IMR-90 (cell line): ENCODE measurements at places on chromosomes 3 and 15. TPM values are rescaled to one million over a fixed set of nuclear protein-coding genes. Genes with fewer than 3 reads are reported as not detected.
A peak's percentile ranks its signal among the peaks of the same experiment; 100 is the strongest.

- H3K27ac ChIP-seq: no peak overlapping the region
- H3K4me1 ChIP-seq: no peaks in the 10 kb centered on the region
- H3K4me3 ChIP-seq: no peak overlapping the region
- no peak for DNase-seq
- peaks cover 39% of the 10 kb centered on the region for H3K27me3 ChIP-seq
Measured at GRCh38 chr15:69897061-69897460, 200.7 kb downstream of the TLE3 start.

DNA sequence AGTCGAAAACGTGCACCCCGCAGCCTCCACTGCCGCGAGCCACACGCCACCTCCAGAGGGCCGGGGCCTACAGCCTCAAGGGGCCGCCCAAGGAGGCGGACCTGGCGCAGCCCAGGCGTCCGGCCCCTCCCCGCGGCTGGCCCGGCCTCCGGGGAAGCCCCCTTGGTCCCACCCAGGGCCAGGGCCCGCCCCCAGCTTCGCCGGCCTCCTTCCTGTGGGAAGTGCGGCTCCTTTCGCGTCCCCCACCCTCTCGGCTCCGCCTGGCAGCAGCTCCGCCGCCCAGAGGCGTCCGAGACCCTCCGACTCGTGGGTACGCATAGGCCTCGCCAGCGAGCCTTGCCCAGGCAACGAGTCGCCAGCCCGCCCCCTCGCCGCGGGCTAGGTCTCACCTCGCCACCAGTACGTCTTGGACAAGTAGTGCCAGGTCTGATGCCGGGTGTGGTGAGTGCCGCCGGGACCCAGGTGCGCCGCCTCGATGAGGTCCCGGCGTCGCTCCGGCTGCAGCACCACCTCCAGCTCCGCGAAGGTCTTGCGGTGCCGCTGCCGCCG, 642 bp downstream of the ZBTB11 start:
- H3K27ac ChIP-seq: peak overlapping the region; percentile 87
- H3K4me3 ChIP-seq: peak overlapping the region; percentile 94
- no peaks in the 10 kb centered on the region for H3K27me3 ChIP-seq
- peaks cover 4% of the 10 kb centered on the region for H3K4me1 ChIP-seq
- DNase-seq: peak; percentile 96
- peaks cover 8% of the 10 kb centered on the region for H3K36me3 ChIP-seq

DNA sequence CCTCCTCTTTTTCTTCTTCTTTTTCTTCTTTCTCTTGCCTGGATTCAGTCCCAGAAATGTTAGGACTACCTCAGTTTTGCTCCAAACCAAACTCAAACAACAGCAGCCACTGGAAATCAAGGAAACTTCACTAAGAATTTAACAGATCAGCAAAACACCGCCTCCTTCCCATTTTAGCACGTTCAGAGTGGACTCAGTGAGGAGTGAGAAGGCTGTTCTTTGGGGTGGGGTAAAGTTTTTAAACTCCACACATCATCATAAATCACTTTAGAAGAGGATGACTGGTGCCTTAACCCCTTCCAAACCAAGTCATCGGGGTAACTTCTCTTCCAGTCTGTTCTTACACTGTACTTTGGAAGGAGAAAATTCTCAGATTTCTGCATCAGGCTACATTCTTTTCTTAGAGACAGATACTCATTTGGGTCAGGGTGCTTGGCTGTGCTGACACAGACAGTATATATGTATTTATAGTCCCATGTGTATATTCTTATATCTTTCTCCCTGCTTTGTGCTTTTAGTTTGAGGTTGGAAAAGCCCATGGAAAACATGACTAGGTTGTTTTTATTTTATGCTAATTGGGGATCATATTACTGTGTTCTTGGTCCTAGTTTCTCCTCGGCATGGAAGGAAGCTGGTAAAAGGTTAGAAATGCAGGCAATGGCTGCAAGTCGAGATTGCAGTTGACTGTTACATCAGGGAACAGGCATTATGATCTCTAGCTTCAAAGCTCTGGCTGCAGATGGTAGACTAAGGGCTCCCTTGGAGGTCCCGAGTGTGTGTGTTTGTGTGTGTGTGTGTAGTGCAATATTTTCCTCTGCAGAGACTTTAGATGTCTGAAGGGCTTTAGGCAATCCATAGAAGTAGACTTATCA, at the start of gene CCDC80:
Gene CCDC80 (minus strand): TSS at position 214 of the 872 bp plus-strand sequence. CDS start 1,238 bp downstream, outside the sequence.
- peak; percentile 94 for DNase-seq
- H3K27me3 ChIP-seq: no peaks in the 10 kb centered on the region
- peaks cover 10% of the 10 kb centered on the region for H3K36me3 ChIP-seq
- H3K27ac ChIP-seq: peak within 1 kb of the TSS; percentile 98
- peaks cover 32% of the 10 kb centered on the region for H3K4me1 ChIP-seq
- H3K4me3 ChIP-seq: peak within 1 kb of the TSS; percentile 84

GRCh38 chr3:30688776-30689641, 82.6 kb downstream of the TGFBR2 start:
- peak overlapping the region; percentile 66 for H3K27ac ChIP-seq
- H3K4me1 ChIP-seq: peaks cover 10% of the 10 kb centered on the region
- peak; percentile 75 for DNase-seq
- H3K4me3 ChIP-seq: no peak overlapping the region
- H3K27me3 ChIP-seq: no peaks in the 10 kb centered on the region

- H3K4me3 ChIP-seq: peak overlapping the region; percentile 96
- H3K27me3 ChIP-seq: no peaks in the 10 kb centered on the region
- no peaks in the 10 kb centered on the region for H3K36me3 ChIP-seq
Measured at GRCh38 chr3:177196008-177196455, 1.2 kb downstream of the TBL1XR1 start.

GRCh38 chr15:76393614-76394013, 57.0 kb downstream of the ISL2 start:
- DNase-seq: peak; percentile 16
- H3K27ac ChIP-seq: no peak overlapping the region
- H3K27me3 ChIP-seq: no peaks in the 10 kb centered on the region
- H3K36me3 ChIP-seq: no peaks in the 10 kb centered on the region
- no peak overlapping the region for H3K4me3 ChIP-seq
- H3K4me1 ChIP-seq: no peaks in the 10 kb centered on the region; the same call in 1 of the 2 replicates

- no peak for DNase-seq
- H3K27me3 ChIP-seq: no peaks in the 10 kb centered on the region
- H3K36me3 ChIP-seq: no peaks in the 10 kb centered on the region
- H3K4me1 ChIP-seq: peaks cover 5% of the 10 kb centered on the region
Measured at GRCh38 chr15:101159096-101159935, 92.5 kb downstream of the CHSY1 start.

GRCh38 chr3:187368251-187369088, at the start of gene RTP4:
Gene RTP4, plus strand, starts transcription at chr3:187368385. Its CDS starts 57 bp downstream, at chr3:187368442.
- H3K4me1 ChIP-seq: no peaks in the 10 kb centered on the region
- no peaks in the 10 kb centered on the region for H3K36me3 ChIP-seq
- peaks cover 5% of the 10 kb centered on the region for H3K27me3 ChIP-seq
- peak; percentile 10 for DNase-seq
- peak within 1 kb of the TSS; percentile 30; the same call in 1 of the 2 replicates for H3K27ac ChIP-seq

GRCh38 chr3:13770170-13771169, 109.4 kb downstream of the WNT7A start:
- H3K36me3 ChIP-seq: no peaks in the 10 kb centered on the region
- no peaks in the 10 kb centered on the region for H3K27me3 ChIP-seq
- no peak overlapping the region for H3K4me3 ChIP-seq
- no peaks in the 10 kb centered on the region for H3K4me1 ChIP-seq
- DNase-seq: no peak

DNA sequence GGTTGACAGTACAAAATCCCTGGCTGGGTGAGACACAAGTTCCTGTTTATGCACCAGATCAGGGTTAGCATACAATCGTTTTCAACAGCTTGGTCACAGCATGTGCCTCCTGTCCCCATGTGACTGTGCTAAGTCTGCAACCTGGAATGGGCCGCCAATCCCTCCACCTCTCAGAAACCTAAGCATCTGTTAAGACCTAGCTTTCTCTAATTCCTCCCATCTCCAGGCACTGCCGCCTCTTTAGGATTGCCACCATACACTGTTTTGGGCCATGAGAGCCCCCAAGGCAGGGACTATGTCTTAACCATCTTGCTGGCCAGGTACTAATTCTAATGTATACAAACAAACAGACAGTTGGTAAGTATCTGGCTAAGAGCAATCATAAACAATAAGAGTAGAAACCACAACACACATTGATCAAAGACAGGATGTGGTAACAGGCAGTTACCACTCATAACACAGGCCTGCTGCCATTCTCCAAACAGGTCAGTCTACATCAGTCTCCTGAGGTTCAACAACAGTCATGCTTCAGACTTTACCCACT, 25.6 kb downstream of the SEC22C start:
- H3K4me3 ChIP-seq: no peak overlapping the region
- peaks cover 38% of the 10 kb centered on the region for H3K36me3 ChIP-seq
- no peak for DNase-seq
- no peaks in the 10 kb centered on the region for H3K4me1 ChIP-seq

DNA sequence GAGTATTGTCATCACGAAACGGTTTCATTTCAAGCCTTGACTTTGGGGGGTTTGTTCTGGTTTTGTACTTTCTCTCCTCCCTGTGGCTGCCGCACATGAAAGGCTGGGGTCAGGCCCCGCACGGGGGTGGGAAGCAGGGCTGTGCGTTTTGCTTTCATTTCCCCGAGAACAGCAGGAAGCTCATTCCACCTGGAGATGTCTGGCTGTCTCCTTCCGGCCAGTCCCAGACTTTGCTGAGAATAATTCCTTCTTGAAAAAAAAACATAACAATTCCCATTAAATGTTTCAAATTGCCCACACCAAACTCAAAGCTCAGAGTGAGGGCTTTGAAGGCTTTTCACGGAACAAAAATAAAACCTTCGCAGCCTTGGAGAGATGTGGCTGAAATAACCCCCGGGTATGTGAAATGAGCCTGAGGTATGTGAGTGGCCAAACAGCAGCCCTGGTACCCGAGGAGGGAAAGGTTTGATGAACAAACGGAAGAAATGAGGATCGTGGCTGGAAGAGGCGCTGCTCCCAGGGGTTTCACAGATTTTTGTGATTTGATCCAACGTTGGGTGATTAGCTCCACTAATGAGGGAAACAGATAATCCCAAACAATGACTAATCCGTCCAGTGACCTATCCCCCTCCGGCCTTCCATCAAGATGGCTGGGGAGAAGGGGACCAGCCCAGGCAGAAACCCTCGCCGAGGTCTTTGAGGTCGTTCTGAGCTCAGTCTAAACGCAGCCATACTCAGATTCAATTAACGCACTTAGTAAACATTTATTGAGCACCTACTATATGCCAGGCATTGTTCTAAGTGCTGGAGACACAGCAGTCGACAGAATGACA, 126.9 kb upstream of the MEF2A start:
- 0 out of 2 replicates have a peak, but pooled peaks cover 2% of the 10 kb centered on the region for H3K27me3 ChIP-seq
- H3K4me1 ChIP-seq: peaks cover 14% of the 10 kb centered on the region
- no peak overlapping the region for H3K27ac ChIP-seq

PLA2G4D gene
- polyA plus RNA-seq: not detected in 2 replicates

MNS1 gene
- 0.62 and 0.84 TPM in 2 replicates for polyA plus RNA-seq

CKMT1A gene
- polyA plus RNA-seq: not detected in 2 replicates

LTF gene
- polyA plus RNA-seq: 0.04 TPM in 1 of 2 replicates, not detected in the other

MFGE8 gene
- polyA plus RNA-seq: 1,813 and 1,912 TPM in 2 replicates
